Activated CD8-positive, alpha-beta memory T cell treated with anti-CD3 and anti-CD28 coated beads, Interleukin-2, amount 10 ng/mL, durations not matched to agents 7 days and 5 days (primary cell): ENCODE measurements at places on chromosomes 3 and 15. TPM values are rescaled to one million over a fixed set of nuclear protein-coding genes. Genes with fewer than 3 reads are reported as not detected.
A peak's percentile ranks its signal among the peaks of the same experiment; 100 is the strongest.

DNA sequence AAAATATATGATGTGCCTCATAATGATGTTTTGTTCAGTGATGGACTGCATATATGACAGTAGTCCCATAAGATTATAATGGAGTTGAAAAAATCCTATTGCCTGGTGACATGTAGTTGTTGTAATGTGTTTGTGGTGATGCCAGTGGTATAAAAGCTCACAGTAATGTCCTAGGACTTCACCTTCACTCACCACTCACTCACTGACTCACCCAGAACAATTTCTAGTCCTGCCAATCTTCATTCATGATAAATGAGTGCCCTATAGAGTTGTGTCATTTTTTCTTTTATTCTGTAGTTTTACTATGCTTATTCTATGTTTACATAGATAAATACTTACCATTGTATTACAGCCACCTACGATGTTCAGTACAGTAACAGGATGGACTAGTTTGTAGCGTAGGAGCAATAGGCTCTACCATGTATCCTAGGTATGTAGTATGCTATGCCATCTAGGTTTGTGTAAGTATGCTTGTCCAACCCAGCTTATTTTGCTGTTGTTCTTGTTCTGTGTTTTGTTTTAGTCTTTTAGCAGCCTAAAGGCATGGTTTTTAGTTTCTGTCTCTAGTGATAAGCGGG is 88.5 kb upstream of the LRRFIP2 start:
- no peak for DNase-seq

TNFAIP8L3 gene
- total RNA-seq, result 4.1 TPM

GALNT15 gene
- not detected for total RNA-seq

ALDH1A3 gene
- not detected for total RNA-seq

GOLGA6L4 gene
- total RNA-seq, result 3.6 TPM

- peak; percentile 63 for DNase-seq
These were observed 196.7 kb upstream of the TPRG1 start for GRCh38 chr3:188974856-188975599.

DNA sequence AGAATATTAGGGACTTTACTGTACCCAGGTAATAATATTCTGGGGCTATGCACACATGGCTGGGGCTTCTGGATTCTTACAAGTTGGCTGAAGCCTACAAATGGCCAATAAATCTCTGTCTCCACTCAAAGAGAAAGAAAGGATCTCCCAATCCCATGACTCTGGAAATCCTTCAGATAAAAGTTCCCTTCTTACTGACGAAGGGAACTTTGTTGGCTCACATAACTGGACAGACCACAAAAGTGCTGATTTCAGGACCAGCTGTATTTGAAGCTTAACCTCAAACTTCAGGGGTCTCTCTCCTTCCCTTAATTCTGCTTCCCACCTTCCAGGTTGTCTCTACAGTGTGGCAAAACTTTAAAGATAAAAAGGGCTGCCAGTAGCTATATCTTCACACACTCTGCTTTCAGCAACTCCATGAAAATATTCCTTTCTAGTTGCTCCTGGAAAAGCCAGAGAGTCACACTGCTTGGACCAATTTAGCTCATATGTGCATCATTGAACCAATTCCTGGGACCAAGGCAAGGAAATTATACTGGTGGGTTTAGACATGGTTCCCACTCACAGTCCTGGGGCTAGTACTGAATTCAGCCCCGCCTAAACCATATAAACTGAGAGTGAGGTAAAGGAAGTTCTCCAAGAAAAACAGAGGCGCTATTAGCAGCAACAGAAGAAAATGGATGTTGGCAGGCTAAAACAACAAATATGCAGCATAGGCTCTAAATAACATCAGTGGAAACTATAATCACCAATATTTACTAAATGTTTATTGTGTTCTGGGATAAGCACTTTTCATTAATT is 290.0 kb upstream of the GADL1 start:
- no peak for DNase-seq

GPR176 gene
- total RNA-seq, result not detected

DNA sequence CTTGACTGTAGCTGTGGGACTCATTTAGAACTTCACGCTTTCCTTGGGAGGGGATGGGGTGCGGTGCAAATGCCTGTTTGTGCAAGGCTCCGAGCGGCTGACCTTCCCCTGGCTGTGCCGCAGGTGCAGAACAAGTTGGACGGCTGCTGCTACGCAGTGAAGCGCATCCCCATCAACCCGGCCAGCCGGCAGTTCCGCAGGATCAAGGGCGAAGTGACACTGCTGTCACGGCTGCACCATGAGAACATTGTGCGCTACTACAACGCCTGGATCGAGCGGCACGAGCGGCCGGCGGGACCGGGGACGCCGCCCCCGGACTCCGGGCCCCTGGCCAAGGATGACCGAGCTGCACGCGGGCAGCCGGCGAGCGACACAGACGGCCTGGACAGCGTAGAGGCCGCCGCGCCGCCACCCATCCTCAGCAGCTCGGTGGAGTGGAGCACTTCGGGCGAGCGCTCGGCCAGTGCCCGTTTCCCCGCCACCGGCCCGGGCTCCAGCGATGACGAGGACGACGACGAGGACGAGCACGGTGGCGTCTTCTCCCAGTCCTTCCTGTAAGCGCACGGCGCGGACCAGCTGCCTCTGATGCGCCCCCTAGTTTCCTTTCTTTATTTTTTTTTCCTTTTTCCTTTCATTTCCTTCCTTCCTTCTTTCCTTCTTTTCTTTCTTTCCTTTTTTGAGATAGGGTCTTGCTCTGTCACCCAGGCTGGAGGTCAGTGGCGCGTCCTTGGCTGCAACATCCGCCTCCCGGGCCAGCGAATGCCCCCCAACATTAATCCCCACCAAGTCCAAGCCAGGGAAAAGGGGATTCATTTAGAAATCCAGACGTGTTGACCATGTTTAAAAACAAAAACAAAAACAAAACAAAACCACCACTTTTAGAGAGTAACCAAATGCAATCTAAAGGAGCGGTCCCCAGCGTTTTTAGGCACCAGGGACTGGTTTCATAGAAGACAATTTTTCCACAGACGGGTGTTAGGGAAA is 42.7 kb downstream of the EIF2AK4 start:
- DNase-seq, result no peak

GRCh38 chr3:100047455-100048141 is 66.7 kb downstream of the FILIP1L start:
- no peak for DNase-seq

FYTTD1 gene
- 35.5 TPM for total RNA-seq
